ENCODE measurements at places on chromosomes 2 and 18.

DNA sequence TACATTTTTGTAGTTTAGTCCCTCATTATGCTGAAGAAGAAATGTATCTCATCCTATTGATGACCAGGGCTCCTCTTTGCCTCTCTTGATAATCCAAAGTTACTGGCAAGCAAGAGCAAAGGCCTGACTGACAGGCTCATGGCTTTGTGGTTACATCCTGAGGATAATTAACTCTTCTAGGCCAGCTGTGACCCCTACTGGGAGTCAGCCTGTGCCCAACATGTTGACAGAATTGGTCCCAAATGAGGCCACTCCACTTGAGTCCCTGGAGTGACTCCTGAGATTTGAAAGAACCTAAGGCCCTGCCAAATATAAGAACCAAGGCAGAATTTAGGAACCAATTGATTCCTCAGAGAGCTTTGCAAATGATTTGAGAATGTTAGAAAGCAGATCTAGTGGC lies 973.8 kb upstream of the CELF4 start:
- DNase-seq = no peak

DNA sequence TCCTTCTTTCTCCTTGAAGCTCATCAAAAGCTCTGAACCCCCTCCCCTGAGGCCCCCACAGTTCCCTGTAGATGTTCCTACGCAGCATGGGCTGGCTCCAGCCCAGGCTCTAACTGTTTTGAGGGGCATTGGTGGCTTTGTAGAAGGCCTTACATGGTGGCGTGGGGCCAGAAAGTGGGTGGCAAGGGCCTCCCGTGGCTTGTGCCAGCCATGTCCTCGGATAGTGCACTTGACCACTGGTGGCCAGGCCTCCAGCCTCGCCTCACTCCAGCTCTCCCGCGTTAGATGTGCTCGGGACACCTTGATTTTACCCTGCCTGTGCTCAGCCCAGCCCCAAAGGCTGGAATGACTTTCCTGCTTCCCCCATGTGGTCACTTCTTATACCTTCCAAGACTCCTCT lies 92.9 kb downstream of the TWIST2 start:
- no peak for DNase-seq

DNA sequence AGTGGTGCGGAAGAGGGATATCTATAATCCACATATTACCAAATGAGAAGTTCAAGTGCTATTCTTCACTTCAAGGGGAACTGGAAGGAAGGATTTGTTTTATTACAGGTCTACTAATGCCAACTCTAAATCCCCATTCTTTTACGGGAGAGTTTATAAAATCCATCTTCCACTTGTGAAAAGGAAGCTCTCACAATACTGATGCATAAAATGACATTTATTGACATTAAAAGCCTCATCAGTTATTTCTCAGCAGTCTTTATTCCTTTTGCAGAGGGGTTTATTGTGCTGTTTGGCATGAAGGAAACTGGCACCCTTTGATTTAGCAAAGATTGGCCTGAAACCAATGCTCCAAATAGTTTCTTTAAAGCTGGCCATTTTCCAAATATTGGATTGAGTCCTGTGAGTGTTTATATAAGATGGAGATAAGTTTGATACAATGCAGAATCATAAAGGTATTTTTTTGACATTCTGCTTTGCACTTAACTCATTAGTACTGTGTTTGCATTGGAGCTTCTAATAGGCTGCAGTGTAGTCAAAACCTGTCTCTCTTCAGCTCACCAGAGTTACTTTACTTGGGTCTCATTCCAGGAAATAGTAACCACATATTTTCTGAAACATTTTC lies 26.6 kb downstream of the LRP1B start:
- DNase-seq = no peak

GRCh38 chr2:9261231-9261883 lies 54.7 kb downstream of the ASAP2 start:
- DNase-seq = no peak

GRCh38 chr2:207437524-207438143 lies 92.1 kb upstream of the CREB1 start:
- DNase-seq = no peak

DNA sequence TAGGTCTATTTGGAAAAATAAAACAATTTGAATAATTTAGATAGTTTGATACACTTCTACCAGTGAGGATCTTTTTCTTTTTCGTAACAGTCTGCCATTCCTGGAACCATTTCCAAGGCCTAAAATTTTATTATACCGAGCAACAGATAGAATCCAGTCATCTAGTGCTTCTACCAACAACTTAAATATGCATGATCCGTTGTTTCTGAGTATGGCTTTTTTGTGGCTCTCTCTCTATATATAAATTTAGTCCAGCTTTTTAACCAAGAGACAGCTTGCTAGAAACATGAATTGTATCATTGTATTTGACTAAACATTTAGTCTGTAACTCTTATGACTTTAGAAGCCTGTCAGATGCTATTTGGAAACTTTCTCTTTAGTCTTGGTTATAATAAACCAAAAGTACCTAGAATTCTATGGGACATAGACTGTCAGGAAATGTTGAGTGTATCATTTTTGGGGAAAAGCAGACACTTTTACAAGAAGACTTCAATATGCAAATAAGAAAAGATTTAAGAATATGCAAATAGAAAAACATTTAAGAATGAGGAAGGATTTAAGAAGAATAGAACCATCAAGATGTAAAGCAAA lies 161.4 kb downstream of the ZEB2 start:
- DNase-seq = no peak

- no peak for DNase-seq
These were observed 80.3 kb downstream of the TMEM17 start for GRCh38 chr2:62425684-62426083.
